SK-N-SH (cell line): ENCODE measurements at places on chromosomes 5 and 9.

DNA sequence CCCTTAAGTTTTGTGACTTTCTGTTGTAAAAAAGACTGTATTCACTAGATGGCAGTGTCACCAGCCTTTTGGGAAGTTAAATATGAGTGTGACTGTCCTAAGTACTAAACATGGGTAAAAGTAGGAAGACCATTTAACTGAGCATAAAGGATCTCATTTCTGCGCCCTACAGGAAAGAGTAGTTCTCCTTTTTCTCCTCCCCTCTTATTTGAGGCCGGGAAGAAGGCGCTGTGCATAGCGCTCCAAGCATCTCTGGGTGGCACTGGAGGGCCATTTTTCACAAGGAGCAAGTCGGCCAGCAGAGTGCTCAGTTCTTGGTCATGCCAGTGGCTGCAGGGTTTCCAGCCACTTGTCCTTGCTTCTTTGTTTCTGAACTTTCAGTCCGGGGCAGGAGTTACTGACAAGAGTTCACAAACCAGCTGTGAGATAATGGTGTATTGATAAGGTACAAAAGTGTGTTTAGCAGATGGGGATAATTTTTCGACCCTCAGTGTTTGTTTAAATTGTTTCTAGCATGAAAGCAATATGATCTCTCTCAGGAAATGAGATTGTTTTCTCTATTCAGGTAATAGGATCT is 227.6 kb upstream of the DMRT1 start:
- DNase-seq: peak; percentile 15

GRCh38 chr5:34791761-34792244 is 47.2 kb upstream of the TTC23L start:
- no peak for DNase-seq

GRCh38 chr9:28045051-28045450 is 471.8 kb upstream of the C9orf72 start:
- no peak for DNase-seq

DNA sequence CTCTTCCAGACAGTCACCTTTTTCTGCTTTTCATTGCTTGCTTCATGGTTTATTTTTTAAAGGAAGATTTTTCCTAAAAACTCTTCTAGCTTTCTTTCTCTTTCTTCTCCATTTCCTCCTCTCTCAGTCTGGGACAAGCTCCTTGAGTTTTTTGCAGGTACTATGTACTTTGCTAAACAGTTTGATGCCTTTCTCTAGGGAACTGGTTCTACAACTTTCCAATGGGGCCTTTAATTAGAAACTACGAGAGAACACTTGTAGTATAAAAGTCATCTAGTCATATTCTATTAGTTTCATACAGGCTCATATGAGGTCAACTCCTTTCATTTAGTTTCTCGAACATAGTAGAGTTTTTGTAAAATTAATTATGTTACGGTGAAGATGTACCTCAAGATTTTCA is 189.6 kb downstream of the DOCK8 start:
- no peak for DNase-seq

- DNase-seq: peak; percentile 52
Observed at GRCh38 chr5:154608531-154609011, 130.5 kb upstream of the HAND1 start.

GRCh38 chr5:42989190-42989589 is 50.9 kb downstream of the ANXA2R start:
- DNase-seq: no peak

DNA sequence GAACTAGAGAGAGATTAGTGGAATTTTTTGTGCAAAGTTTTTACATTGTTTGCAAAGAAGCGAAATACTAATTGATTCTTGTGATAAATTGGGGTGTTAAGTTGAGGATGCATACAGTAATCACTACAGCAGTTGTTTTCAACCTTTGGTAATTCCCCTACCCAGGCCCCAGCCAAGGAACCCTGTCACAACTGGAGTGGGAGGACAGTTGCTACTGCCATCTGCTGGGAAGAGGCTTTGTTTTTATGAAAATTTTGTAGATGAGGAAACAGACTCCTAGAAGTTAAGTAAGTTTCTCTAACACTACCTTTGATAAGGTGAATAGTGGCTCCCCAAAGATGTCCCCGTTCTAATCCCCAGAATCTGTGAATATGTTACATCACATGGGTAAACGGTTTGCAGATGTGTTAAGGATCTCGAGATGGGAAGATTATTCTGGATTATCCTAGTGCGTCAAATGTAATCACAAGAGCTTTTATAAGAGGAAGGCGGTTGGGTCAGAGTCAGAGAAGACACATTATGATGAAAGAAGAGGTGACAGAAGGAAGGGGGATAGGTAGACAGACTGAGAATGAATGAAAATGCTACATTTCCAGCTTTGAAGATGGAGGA is 34.0 kb upstream of the PPP1R2B start:
- DNase-seq: peak; percentile 53

DNA sequence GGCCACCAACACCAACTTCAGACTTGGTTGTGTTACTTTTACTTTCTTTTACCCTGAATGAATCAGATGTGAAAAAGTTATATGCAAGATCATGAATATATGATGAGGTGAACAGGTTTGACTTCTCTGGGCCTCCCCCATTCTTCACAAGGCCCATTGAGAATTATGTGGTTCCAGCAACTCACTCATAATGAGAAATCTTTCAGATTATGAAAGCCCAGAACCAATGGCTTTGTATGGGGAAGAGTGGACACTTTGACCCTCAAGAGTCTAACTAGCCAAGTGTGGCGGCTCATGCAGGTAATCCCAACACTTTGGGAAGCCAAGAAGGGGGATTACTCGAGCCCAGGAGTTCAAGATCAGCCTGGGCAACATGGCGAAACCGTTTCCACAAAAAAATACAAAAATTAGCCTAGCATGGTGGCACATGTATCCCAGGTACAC is 16.1 kb upstream of the LNPEP start:
- no peak for DNase-seq

- no peak for DNase-seq
Observed at GRCh38 chr9:115016344-115016743, 86.0 kb upstream of the TNFSF8 start.

DNA sequence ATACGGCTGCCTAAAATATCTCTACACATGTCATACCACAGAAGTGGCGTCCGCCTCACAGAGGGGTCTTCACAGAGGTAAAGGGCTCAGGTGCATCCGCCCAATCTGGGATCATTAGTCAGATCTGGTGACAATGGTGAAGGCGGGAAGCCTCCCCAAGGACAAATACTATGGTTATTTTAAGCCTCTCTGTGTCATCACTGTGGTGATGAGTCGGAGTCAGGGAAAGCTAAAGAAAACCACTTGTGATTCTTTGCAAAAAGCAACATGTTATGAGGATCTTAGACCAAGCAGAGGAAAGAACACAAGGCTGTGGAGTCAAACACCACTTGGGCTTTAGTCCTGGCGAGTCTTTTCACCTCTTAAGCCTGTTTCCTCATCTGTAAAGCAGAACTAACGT is 190.4 kb downstream of the DRD1 start:
- no peak for DNase-seq

GRCh38 chr9:121566481-121567465 is 67.1 kb upstream of the GGTA1 start:
- peak; percentile 72 for DNase-seq
